ENCODE measurements at places on chromosomes 6 and 20. TPM values are rescaled to one million over a fixed set of nuclear protein-coding genes. Genes with fewer than 3 reads are reported as not detected.

DNA sequence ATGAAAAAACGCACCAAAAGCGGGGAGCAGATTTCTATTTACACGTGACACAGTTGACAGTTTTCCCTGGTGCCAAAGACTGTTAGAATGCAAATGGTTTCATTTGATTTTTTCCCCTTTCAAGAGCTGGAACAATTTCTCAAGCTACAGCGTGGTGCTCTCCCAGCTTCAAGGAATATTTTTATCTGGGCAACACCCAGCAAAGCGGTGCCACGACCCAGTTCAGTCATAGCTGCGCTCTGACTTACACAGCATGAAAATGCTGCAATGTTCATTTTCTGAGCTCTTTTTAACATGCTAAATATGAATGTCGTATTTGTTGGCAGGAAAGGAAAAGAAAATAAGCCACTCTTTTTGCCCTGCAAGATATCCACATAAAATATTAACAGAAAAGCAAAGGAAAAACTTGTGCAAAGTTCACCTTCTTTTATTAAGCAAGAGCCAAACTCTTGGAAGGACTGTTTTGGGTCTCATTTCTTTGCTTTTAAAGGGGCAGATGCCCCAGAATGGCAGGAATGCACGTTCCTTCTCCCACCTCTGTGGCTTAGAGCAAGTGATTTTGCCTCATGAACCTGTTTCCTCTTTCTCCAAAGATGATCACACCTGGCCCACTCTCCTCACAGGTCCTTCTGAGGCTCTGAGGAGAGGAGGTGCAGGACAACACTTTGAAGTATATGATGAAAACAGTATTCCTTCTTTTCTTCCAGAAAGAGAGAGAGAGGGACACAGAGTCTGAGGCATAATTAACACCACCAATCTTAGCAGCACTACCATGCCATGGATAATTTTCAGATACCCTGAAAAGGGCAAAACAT lies 47.0 kb downstream of the TTI1 start:
- DNase-seq, result no peak

GRCh38 chr6:14858808-14859207 lies 387.1 kb upstream of the JARID2 start:
- DNase-seq, result no peak

- DNase-seq, result no peak
Observed at GRCh38 chr6:37504024-37504423, 4.3 kb upstream of the CCDC167 start.

GRCh38 chr20:63974402-63975200 lies 4.8 kb downstream of the SAMD10 start:
- DNase-seq, result no peak

ZC2HC1B gene
- not detected for total RNA-seq

DNA sequence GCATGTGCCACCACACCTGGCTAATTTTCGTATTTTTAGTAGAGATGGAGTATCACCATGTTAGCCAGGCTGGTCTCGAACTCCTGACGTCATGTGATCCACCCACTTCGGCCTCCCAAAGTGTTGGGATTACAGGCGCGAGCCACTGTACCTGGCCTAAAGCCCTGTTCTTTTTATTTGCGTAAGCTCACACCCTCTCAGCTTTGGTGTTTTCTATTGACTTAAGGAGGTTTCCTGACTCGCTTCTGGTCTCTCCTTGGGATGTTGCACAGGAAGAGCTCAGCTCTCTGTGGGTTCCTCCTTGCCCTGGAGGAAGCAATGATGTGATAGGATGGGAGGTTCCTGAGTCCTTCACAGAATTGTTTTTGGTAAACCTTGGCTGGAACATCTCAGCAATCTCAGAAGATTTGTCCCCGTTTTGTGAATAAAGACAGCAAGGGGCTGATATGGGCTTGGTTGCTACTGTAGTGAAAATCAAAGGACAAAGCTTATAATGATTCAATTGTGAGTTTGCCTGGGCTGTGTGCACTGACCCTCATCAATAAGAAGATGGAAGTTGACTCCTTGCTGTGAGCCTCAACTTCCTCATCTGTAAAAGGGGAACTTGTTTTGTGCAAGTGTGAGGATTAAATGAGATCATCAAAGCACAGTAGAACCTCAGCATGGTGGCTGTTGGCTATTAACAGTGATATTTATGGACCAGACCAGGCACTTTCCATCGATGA lies 27.0 kb downstream of the TOX2 start:
- DNase-seq, result no peak

- no peak for DNase-seq
Observed at GRCh38 chr20:57959589-57959988, 249.8 kb upstream of the PMEPA1 start.

DNA sequence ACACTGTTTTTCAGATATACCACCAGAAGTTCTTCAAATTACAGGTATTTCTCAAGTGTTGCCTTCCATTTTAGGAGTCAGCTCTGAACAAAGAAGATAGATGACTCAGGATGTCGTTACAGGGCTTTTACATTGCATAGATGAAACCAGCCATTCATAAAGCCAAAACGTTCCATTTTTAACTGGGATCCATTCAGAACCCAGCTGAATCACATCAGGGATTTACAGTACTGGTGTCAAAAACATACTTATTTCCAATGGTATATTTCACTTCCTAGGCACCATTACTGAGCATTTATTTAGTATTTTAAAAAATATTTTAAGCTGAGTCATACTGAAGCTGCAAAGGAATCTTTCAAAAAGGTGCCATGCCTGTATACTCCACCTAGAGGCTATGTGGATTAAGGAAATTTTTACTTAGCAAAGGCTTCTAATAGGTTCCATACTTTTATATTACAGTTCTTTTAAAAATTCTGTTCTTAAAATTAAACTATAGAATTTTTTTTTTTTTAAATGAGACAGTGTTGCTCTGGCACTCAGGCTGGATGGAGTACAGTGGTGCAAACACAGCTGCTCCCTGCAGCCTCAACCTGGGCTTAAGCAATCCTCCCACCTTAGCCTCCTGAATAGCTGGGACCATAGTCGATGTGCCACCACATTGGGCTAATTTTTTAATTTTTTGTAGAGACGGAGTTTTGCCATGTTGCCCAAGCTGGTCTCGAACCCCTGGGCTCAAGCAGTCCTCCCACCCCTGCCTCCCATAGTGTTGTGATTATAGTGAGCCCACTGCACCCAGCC lies 2.6 kb downstream of the ASF1A start:
- DNase-seq, result no peak

- no peak for DNase-seq
Observed at GRCh38 chr20:17466641-17467040, 64.5 kb downstream of the BFSP1 start.

DNA sequence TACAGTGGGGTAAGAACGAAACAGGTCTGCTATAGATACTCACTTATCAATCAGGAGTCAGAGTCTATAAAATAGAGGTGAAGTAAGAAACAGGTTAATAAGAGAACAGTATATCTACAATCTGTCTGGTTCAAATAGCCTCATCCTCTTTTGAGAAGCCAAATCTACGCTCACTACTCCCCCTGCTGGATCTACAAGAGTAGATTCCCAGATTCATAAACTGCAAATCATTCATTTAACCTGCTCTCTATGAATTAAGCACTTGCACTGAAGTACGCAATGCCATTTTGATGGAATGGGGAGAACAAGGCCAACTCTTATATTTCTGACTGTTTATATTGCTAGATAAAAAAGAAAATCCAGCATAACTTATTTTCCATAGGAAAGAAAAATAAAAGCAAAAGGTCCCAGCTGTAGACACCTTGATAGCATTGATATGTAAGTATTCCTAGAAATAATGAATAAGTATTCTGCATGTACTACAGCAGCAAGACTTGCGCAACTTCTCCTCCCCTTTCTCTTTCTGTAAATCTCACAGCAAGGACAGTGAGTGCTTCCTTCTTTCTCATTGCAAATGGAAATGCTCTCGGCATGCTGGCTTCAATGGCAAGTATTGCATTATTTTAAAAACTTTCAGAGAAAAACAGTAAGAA lies 92.3 kb downstream of the RFX6 start:
- DNase-seq, result peak; percentile 44

VSTM2L gene
- total RNA-seq, result not detected

DNA sequence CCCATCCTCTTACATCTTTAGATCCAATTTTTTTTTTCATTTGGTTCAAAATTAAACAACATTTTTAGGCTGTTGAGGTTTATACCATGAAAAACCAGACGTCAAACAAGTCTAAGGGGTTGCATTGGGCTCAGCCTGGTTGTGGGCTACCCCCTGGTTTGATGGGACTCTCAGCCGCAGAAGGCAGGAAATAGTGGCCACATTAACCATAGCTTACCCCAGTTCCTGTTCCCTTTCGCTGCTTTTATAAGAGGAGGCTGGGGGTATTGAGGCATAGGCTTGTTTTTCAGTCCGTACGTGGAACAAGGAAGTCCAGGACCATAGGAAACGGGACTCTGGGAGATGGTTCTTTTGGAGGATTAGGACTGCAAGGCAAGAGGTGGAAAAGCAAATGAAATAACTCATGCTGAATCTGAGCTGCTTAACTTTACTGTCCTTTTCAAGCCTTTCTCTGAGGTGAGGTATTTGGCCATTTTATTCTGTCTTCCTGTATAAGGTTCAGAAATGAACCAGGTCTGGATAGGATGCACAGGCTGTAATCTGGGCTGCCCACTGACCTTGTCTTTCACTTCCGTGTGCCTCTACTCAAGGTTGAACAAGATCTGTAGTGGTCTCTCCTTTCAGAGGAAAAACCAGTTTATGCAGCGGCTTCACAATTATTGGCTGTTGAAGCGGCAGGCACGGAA lies 7.7 kb downstream of the BRPF3 start:
- DNase-seq, result peak; percentile 86

ZBTB22 gene
- 11.1 TPM for total RNA-seq

GCNT2 gene
- 6.9 TPM for total RNA-seq

- DNase-seq, result no peak
Observed at GRCh38 chr20:48644286-48644828, 183.4 kb downstream of the PREX1 start.

DNA sequence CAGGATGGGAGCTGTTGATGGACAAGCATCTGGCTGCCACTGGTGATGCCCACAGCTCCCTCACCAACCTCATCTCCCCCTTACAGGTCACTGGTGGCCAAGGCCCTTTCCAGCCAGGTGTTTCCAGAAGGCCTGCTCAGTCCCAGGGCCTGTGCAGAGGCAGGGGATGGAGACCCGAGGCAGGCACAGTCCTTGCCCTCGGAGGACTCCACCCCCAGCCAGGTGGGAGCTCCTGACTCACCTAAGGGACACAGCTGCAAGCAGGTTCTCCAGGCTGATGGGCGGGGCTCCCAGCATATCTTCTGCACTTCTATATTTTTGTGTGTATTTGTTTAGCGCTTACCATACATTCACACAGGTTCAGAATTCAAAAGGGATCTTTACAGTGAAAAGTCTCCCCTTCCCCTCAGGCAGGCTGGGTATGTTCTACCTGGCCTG lies 17.4 kb downstream of the PRPH2 start:
- no peak for DNase-seq

DNA sequence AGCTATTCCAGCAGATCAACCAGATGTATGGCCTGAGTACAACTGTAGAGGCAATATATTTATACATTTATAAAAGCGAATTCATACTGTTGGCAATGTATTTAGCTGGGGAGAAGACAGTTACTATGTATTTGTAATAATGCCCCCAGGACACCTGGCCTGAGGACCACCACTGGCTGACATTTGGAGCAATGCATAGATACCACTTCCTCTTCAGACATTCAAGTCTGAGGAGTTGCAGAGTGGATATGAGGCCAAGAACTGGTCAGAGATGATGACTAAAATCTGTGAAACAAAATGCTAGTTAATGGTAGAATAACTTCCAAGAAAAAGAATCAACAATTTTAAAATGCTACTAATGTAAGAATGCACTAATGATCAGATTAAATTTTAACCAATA lies 462.3 kb downstream of the CDC5L start:
- DNase-seq, result no peak

DNA sequence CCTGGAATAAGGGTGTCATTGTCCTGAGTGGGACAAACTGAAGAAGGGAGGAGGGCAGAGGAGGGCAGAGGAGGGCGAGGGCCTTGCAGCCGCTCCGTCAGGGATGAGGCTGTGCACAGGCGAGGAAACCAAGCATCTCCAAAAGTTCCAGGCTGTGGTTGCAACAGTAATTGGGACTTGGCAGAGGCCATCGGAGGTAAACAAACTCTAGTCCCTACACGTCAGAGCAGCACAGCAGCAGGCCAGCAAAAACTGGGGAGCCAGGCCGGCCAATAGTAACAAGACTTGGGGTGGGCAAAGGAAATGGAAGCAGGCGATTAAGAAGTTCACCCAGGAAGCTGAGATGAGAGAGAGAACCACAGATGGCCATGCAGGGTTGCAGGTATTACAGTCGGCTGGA lies 142.8 kb downstream of the SMOC2 start:
- DNase-seq, result no peak

DNA sequence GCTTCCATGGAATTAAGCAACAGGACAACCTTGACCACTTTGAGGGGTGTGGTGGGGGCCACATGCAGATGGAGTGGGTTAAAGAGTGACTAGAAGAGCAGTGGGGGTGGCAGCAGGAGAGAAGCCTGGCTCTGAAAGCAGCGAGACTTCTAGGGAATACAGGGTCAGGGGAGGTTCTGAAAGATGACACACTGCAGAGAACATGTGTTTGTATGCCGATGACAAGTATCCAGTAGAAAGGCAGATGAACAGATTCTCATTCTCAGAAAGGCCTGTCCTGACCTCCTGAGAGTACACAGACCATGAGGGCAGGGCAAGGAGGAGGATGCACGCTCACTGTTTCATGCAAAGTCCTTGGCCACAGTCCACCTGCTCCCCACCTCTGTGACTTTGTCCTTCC lies 2.9 kb downstream of the LPA start:
- no peak for DNase-seq

GRCh38 chr6:53161481-53162009 lies 12.9 kb upstream of the GCM1 start:
- DNase-seq, result no peak

GRCh38 chr20:41623625-41624375 lies 5.6 kb upstream of the CHD6 start:
- no peak for DNase-seq

C6orf15 gene
- not detected for total RNA-seq

DEFB114 gene
- not detected for total RNA-seq

DNA sequence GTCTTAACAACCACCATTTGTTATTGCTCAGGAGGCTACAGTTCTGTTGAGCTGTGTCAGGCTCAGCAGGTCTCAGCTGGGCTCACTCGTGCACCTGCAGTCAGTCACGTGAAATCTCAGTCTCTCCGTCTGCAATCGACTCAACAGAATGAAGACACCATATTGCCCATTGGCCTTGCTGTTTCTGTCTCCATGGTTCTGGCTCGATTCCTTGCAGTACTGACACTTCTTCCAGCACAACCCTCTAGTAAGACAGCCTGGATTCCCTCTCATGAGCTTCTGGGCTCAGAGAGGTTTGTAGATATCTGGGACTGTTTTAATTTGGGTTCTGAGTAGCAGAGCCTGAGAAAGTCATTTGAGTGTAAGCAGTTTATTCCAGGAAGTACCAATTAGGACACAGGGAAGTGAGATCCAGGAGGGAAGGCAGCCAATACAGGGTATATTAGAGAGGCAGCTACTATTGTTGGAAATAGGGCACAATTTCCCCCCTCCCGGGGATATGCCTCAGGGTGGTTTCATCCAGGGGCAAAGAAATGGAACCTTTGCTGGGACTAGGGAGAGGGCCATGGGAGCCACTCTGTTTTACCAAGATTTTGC lies 87.4 kb upstream of the RALGAPA2 start:
- no peak for DNase-seq

- DNase-seq, result no peak
Observed at GRCh38 chr6:35186571-35186970, 27.2 kb upstream of the SCUBE3 start.

- no peak for DNase-seq
Observed at GRCh38 chr6:99091985-99092384, 144.2 kb upstream of the FBXL4 start.

Data from activated CD8-positive, alpha-beta T cell treated with anti-CD3 and anti-CD28 coated beads, Interleukin-2, amount 10 ng/mL, durations not matched to agents 7 days and 5 days (primary cell).